HT1080 (cell line): ENCODE measurements at places on chromosomes 2 and 18. TPM values are rescaled to one million over a fixed set of nuclear protein-coding genes. Genes with fewer than 3 reads are reported as not detected.

Gene PLA2R1
- total RNA-seq = 0.87 and 1.0 TPM in 2 replicates

Gene NEUROD1
- not detected in 2 replicates for total RNA-seq

Gene PCARE
- total RNA-seq = not detected in 2 replicates

Gene TXNDC2
- 0.11 TPM in 1 of 2 replicates, not detected in the other for total RNA-seq

Gene SCYGR4
- not detected in 2 replicates for total RNA-seq

Gene PRKAG3
- total RNA-seq = not detected in 2 replicates

Gene AMER3
- not detected in 2 replicates for total RNA-seq

Gene SERPINB4
- total RNA-seq = not detected in 2 replicates

Gene NDC80
- 46.1 and 46.9 TPM in 2 replicates for total RNA-seq

Gene LYPD6B
- total RNA-seq = 3.1 and 5.4 TPM in 2 replicates

Gene MFF
- 109 and 132 TPM in 2 replicates for total RNA-seq

Gene HOXD10
- 8.6 and 10.5 TPM in 2 replicates for total RNA-seq

Gene RTP5
- not detected in 2 replicates for total RNA-seq

Gene AGXT
- total RNA-seq = not detected in 2 replicates

Gene MDH1B
- total RNA-seq = 0.29 and 1.1 TPM in 2 replicates

Gene PLEKHM3
- 5.5 and 7.8 TPM in 2 replicates for total RNA-seq

Gene MARCHF7
- 80.3 and 84.1 TPM in 2 replicates for total RNA-seq

Gene PLCD4
- total RNA-seq = 1.7 and 2.4 TPM in 2 replicates

Gene DUSP2
- 1.0 and 2.8 TPM in 2 replicates for total RNA-seq

Gene PROKR1
- not detected in 2 replicates for total RNA-seq

Gene ATP6V1C2
- total RNA-seq = 0.03 TPM in 1 of 2 replicates, not detected in the other

Gene CXCR2
- total RNA-seq = 0.10 and 0.50 TPM in 2 replicates

Gene NEU4
- 1.4 TPM in 1 of 2 replicates, not detected in the other for total RNA-seq

Gene KIF5C
- 4.7 and 5.4 TPM in 2 replicates for total RNA-seq

Gene CSRNP3
- not detected in 2 replicates for total RNA-seq

Gene IL36G
- not detected in 2 replicates for total RNA-seq

Gene OSR1
- not detected in 2 replicates for total RNA-seq

Gene TIGD1
- total RNA-seq = 4.2 and 5.6 TPM in 2 replicates

Gene PJVK
- total RNA-seq = 0.39 and 0.47 TPM in 2 replicates

Gene ASXL3
- total RNA-seq = 0.13 TPM in 1 of 2 replicates, not detected in the other

Gene CAPN14
- total RNA-seq = 0.03 and 0.24 TPM in 2 replicates

Gene VWC2L
- total RNA-seq = not detected in 2 replicates

Gene PSTPIP2
- 3.2 and 4.0 TPM in 2 replicates for total RNA-seq

Gene SAG
- total RNA-seq = not detected in 2 replicates

Gene TM4SF20
- not detected in 2 replicates for total RNA-seq

Gene KCNG2
- total RNA-seq = not detected in 2 replicates

Gene SH3BP4
- 17.3 and 20.2 TPM in 2 replicates for total RNA-seq

Gene STARD6
- total RNA-seq = not detected in 2 replicates

Gene CNDP2
- 70.3 and 86.6 TPM in 2 replicates for total RNA-seq

Gene PRSS56
- not detected in 2 replicates for total RNA-seq

Gene BOLL
- not detected in 2 replicates for total RNA-seq

Gene CENPO
- 46.5 and 49.4 TPM in 2 replicates for total RNA-seq

Gene UPP2
- total RNA-seq = not detected in 2 replicates

Gene GRP
- not detected in 2 replicates for total RNA-seq

Gene CCDC85A
- 0.19 TPM in 1 of 2 replicates, not detected in the other for total RNA-seq

Gene CHRND
- not detected in 2 replicates for total RNA-seq

Gene LCT
- total RNA-seq = not detected in 2 replicates

Gene REG3G
- total RNA-seq = 0.23 TPM in 1 of 2 replicates, not detected in the other

Gene CPLX4
- not detected in 2 replicates for total RNA-seq

Gene ERMN
- total RNA-seq = 0.03 and 0.06 TPM in 2 replicates

Gene UGT1A5
- not detected in 2 replicates for total RNA-seq

Gene KRTCAP3
- total RNA-seq = 0.34 and 0.50 TPM in 2 replicates

Gene C2orf68
- total RNA-seq = 26.5 and 31.4 TPM in 2 replicates
